Sigmoid colon (tissue), 7 donors: ENCODE measurements at places on chromosomes 7 and 10.
A peak's percentile ranks its signal among the peaks of the same experiment; 100 is the strongest.

DNA sequence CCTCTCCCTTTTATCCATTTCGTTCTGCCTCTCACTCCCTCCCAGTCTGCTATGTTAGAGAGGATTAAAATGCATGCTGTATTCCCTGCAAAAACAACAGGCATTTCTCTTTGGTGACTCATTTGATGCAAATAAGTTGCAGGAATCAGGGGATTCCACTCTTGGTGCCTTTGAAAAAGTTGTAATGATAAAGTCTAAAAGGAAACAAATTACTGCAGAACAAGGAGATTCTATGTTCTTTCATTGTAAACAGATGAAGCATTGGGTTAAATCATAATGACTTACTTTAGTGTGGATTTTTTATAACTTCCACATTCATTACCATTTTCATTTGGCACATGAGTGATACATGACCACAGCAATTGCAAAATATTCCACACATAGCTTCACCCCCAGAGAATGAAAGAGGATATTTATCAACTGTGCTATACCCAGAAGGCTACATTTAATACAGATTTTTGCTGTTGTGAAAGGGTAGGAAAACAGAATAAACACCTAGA is 33.4 kb upstream of the ABLIM1 start:
- DNase-seq, result no peak

DNA sequence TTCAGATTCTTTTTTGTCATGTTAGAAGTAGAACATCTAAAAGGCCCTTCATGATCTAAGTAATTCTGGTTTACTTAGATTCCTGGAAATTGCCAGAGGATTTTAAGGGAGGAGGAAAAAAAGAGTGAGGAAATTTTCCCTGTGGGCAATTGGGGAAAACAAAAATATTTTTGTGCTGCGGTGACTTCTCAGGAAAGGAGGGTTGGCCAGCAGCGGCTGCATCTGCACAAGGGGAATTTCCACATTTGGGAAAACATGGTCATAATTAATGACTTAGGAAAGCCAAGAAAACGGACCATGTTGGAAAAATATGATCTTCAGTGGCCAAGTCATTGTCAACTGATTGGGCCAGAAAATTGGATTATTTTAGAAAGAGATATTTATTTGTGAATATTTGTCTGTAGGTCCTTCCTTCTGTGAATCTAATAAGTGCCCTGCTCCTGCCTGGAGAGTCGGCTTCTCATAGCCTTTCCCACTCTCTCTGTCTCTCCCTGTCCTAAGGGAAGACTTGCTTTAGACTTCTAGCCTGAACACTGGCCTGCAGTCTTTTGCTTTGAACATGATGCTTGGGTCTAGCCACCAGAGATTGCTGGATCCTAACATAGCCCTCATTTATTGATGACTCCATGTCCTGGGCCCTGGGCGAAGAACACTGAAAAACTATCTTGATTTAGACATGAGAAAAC is 124.2 kb upstream of the MKLN1 start:
- DNase-seq, result peak; percentile 78

GRCh38 chr10:63614371-63614891 is 93.2 kb downstream of the REEP3 start:
- no peak for DNase-seq

DNA sequence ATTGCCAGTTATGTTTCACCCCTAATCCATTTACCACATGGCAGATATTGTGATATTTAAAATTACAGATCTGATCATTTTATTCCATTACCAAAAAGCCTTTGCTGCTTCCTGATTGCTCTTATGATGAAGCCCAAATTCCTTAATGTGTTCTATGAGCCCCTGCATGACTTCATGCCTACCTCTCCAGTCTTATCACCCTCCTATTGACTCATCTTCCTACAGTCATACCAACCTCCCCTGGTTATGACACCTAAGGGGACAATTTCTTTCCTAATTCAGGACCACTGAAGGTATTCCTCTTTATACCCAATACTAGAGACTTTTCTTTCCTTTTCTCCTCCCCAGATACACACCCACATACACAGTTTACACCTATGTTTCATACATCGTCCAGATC is 36.0 kb downstream of the TES start:
- DNase-seq, result no peak

DNA sequence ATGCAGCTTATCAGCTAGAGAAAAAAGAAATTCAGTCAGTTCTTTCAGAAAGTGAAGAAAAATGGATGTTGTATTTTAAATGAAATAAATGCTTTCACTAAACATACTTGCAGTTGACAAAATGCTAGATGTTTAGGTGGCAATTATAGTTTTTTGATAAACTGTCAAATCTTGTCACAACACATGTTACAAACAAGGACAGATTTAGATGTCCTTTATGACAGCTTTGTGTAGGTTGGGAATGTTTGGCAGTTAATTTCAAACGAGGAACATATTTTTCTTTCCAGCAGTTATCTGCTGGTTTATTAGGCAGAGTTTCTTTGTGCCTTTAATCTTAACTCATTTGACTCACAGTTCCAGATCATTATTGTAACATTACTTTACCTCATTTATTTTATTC is 3.1 kb upstream of the PRPS1L1 start:
- DNase-seq, result no peak

- no peak for DNase-seq
Measured at GRCh38 chr7:129721068-129721467, 109.5 kb downstream of the NRF1 start.

- DNase-seq, result no peak
Measured at GRCh38 chr10:81909453-81909852, 34.5 kb downstream of the NRG3 start.

GRCh38 chr7:13988065-13988464 is 1.4 kb downstream of the ETV1 start:
- no peak for DNase-seq

GRCh38 chr10:114874827-114875411 is 53.3 kb downstream of the FHIP2A start:
- DNase-seq, result no peak

DNA sequence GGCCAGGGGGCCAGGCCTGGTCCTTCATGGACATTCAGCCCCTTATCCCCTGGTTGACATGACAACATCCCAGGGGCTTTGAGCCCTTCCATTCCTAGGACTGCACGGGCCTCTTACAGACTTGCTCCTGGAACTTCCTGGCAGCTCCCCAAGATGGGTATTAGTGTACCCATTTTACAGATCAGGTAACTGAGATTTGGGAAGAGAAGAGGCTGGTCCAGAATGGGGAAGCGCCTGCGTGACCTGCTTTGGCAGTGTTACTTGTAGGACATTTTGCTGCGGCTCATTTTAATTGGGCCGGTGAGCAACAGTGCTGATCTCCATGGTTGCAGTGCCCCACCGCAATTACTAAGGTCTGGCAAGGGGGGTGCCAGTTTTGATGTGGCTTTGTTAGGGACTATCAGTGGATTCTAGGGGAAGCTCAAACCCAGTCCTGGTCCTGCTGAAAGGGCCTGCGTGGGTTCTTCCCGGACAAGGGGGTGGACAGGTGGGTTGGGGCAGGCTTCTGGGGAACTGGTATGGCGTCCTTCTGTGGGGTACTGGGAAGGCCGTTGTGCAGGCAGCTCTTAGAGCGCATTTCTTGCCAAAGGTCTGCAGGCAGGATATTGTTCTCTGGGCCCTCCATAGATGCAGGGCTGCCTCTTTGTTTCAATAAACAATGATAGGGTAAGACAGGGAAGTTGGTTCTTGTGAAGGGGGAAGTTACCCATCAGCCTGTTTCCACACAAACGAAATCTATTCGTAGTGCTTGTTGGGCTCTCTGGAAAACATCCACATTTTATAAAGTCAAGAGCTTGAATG is 137.6 kb downstream of the RGS10 start:
- DNase-seq, result no peak

DNA sequence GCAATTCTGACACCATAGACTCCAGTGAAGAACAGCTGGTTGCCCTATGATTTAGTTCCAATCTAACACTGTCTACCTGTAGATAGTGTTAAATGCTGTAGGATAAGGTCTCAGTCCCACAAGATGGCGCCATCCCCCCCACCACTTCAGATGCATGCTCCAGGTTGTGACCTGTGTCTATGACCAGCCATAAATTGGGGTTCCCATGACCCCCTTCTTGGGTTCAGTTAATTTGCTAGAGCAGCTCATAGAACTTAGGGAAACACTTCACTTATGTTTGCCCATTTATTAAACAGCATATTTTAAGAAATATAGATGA is 13.1 kb downstream of the CCSER2 start:
- DNase-seq, result no peak

DNA sequence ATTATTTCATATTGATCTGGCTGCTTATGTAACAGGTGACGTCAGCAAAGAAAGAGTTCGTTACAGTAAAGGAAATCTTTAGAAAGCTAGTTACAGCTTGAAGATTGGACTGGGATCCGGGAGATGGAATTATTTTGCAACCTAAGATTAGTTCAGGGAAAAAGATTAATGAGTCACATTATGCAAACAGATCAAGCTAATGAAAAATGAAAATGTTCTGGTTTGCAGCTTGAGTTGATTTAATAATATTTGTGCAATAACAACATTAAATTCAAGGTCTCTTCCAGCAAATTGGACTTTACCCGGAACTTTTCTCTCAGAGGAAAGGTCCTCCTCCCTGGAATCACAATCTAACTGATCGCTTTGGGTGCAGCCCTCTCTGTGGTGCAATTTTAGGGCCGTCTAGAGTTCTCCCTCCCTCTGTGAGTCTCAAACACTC is 119.5 kb downstream of the OTUD1 start:
- no peak for DNase-seq
